ENCODE measurements at places on chromosomes 3 and 15. TPM values are rescaled to one million over a fixed set of nuclear protein-coding genes. Genes with fewer than 3 reads are reported as not detected.

The CADM2 gene
- not detected for total RNA-seq

GRCh38 chr3:186653080-186653707 lies 12.6 kb upstream of the HRG start:
- DNase-seq = no peak

The NRG4 gene
- not detected for total RNA-seq

DNA sequence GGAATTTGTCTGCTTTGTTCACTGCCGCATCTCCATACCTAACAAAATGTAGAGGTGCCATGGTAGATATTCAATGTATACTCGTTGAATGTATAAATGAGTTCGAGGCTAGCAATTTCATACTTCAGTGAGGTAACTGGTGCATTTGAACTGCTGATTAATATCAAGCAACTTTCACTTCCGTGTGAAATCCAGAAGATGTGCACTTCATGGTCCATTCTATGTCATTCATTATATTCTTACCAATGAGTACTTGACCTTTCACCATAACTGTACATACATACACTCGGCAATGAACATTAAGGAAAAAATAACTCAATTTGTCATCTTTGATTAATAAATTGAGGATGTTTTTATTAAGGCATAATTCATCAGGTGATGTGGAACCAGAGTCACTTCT lies 598.5 kb downstream of the ZNF385D start:
- no peak for DNase-seq

- no peak for DNase-seq
These were observed 288.0 kb upstream of the BCHE start for GRCh38 chr3:166125179-166125578.

- no peak for DNase-seq
These were observed 1.4 kb downstream of the LCTL start for GRCh38 chr15:66564136-66565041.

The MRPS11 gene
- total RNA-seq = 21.8 TPM

DNA sequence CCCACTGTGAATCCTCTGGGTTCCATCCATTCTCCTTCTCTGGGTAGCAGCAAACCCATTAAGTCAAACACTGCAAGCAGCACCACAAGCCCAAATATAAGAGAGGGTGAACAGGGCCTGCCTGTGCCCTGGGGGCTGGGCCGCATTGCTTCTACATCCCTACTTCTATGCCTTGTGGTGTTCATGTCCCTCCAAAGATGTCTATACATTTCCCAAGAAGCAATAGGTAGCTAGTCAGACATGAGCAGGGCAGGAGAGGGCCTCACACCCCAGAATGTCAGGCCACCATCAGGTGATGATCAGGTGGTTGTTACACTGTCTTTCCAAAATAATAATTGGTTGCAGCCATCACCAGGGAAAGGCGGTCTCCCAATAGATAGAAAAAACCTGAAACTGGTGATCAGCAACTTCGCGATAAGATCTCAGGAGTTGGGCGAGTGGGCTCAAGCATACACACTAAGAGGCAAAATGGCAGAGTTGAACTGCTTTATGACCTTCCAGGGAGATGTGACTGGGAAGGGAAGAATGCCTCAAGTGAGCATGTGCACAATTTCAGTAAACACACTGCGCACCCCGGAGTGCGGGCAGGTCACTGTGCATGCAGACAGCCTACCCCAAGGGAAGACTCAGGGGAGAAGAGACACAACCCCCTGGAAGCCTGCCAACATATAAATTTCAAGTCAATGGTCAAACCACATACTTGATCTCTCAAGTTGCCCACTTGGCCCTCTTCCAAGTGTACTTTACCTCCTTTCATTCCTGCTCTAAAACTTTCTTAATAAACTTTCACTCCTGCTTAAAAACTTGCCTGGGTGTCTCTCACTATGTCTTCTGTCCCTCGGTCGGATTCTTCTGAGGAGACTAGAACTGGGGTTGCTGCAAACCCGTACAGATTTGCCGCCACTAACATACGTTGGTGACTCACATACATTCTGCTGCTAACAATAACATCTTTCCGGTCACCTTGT lies 39.9 kb downstream of the KLF15 start:
- DNase-seq = no peak

The FOXL2NB gene
- total RNA-seq = not detected

DNA sequence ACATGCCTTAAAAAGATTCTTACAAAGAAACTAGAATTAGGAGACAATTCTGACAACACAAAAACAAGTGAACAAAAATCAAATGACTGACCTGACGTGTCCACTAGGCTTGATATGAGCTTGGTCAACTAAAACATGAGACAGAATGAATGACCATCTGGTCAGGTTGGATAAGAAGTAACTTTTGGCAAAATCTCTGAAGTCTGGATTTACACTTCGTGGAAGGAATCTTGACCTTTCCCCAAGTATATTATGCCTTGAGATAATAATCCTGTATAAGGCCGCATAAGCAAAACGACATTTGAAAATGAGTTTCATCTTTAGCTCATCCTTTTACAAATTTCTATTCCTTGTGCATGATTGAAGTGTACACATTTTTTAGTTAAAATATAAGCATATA lies 1.1 kb upstream of the TF start:
- no peak for DNase-seq

DNA sequence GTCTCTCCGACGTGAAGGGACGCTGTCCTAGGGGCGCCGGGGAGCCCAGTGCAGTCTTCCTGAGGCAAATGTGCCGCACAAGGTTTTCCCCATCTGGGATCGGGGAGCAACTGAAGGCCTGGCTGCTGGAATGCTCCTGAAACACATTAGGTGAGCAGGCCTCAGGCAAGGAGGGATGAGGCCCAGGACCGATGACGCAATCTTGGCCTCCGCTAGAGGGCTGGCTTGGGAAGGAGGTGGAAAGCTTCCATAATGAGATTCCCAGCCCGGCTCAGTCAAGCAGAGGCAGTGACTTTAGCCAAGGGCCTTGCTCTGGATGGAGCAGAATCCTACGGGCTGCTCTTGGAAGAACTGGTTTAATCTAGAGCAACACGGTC lies 50.8 kb downstream of the CPN2 start:
- no peak for DNase-seq

GRCh38 chr3:194447161-194447560 lies 39.6 kb downstream of the ATP13A3 start:
- no peak for DNase-seq

GRCh38 chr3:908839-909238 lies 184.0 kb upstream of the CNTN6 start:
- DNase-seq = no peak

DNA sequence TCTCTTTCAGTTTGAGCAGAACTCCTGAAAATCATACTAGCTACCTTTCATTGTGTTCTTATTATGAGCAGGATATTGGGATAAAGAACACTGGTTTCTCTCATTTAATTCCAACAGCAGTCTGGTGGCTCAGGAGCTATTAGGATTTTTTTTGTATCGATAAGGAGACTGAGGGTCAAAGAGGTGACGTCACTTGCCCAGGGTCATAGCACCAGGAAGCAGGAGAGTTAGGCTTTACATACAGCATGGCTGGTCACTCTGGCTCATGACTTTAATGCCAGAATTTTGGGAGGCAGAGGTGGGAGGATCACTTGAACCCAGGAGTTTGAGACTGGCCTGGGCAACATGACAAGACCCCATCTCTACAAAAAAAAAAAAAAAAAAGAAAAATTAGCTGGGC lies 113.6 kb downstream of the ADAMTS9 start:
- DNase-seq = no peak

GRCh38 chr3:62805580-62806277 lies 69.5 kb downstream of the CADPS start:
- no peak for DNase-seq

DNA sequence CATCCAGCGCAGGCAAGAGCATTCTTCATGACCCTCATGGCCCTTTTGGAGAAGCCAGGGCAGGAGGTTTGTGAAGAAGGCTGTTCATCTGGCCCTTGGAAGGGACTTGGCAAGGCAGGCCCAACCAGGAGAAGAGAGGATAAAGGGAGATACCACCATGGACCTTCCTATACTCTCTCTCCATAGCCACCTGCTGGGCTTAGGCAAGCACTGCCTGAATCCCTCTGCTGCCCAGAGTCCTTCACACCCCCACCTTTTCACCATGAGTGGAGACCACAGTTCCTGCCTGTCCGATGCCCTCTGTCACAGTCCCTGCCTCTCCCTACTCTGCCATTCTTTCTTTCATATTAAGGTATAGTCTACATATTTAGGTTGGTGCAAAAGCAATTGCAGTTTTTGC lies 10.6 kb upstream of the SFMBT1 start:
- DNase-seq = no peak

DNA sequence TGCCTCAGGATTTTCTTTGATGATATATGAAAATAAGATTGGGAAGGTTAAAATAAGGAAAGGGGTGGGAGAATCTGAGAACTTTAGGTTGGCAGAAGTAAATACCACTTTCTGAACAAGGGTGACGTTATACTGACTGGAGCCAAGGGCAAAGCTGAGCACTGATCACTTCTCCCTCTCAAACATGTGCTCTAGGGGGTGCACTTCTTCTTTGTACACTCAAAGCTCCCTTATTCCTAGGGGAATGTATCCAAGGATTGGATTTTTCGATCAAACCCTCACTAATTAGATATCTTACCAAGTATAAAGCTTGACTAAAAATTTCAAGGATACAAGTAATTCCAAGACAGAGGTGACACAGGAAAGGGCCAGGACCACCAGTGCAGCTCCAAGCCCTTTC lies 243.9 kb upstream of the UMPS start:
- DNase-seq = no peak

The SKOR1 gene
- 2.5 TPM for total RNA-seq

The CHRNA3 gene
- total RNA-seq = not detected

The LOXL1 gene
- 7.3 TPM for total RNA-seq

GRCh38 chr15:61169275-61169903 lies 59.7 kb downstream of the RORA start:
- no peak for DNase-seq

DNA sequence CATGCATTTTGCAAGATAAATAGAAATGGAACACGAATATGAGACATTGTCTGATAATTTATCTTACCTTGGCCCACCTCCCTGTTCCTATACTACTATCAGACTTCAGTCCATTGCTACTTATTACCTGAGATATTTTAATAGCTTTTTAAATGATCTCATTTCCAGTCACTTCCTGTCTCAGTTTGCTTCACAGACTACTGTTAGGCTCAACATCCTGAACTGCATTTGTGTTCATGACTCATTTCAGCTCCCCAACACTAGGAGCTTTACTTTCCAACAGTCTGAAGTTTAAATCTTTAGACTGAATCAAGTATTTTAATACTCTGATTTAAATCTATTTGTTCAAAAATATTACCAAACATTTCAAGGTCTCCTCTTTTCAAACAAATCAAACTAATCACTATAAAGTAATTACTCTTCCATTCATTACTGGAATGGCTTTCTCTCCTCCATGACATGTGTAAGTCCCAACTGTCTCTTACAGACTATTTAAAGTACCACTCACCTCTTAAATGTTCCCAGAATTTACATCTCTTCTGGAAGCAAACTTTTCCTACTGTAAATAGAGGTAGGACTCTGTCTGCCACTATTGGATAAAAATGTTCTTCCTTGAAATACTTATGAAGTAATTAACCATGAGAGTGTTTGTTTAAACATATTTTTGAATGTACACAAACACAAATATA lies 1277.6 kb downstream of the ZPLD1 start:
- DNase-seq = no peak

- DNase-seq = no peak
These were observed 240.6 kb downstream of the OTOL1 start for GRCh38 chr3:161737171-161737570.

DNA sequence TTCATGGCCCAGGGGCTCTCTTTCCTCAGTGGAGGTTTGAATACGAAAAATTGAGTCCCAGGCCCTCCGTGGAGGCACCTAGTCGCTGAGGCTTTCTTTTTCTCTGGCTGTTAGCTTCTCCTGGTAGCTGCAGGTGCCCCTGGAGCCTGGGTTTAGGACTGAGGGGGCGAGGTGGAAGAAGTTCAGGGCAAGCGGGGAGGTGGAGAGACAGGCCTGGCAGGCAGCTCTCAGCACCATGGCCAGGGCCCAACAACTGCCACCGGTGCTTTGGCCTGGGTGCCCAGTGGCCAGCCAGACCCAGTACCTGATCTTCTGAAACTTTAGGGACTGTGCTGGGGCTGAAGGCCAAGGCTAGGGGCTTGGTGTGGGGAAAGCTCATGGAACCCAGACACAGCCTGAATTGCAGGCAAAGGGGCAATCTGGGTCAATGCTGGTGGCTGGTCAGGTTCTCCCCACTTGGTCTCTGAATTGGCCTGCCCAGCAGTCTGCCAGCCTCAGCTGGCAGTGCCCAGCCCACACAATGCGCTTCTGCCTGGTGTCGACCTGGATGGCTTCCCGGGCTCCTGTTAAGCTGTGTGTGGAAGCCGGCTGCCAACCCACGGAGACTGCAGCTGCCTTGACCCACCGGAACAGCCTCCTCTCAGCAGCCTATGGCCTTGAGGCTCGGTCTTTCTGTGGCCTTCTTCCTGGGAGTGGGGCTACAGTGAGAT lies 30.3 kb upstream of the POLG start:
- DNase-seq = no peak

GRCh38 chr3:153052096-153052460 lies 109.9 kb upstream of the RAP2B start:
- DNase-seq = no peak

GRCh38 chr15:32853592-32853991 lies 135.8 kb downstream of the GREM1 start:
- DNase-seq = no peak

DNA sequence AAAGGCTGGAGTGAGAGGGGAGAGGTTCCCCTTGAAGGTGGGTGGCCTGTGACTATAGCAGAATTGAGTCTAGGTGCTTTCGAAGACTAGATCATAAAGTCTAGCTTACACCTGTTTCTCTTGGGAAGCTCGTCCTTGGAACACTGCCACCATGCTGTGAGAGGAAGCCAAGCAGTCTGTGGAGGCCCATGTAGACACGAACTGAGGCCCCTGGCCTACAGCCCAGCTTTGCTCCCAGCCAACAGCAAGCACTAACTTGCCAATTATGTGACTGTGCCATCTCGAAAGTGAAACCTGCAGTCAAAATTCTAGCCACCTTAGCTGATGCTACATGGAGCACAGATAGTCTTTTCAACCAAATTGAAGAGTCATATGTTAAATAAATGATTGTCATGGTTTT lies 190.5 kb upstream of the NECTIN3 start:
- DNase-seq = peak; percentile 11

The CRABP1 gene
- total RNA-seq = not detected

DNA sequence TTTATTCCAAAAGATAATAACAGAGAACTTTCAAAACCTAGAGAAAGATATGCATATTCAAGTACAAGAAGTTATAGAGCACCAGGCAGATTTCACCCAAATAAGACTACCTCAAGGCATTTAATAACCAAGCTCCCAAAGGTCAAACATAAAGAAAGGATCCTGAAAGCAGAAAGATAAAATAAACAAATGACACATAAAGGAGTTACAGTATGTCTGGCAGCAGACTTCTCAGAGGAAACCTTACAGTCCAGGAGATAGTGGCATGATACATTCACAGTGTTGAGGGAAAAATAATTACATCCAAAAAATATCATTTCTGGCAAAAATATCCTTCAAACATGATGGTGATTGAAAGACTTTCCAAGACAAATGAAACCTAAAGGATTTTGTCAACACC lies 185.8 kb upstream of the POU1F1 start:
- DNase-seq = no peak

The MUSTN1 gene
- total RNA-seq = 13.8 TPM

- no peak for DNase-seq
These were observed 252.8 kb downstream of the NTRK3 start for GRCh38 chr15:88003541-88004327.
